ENCODE measurements at places on chromosomes 6 and 20.

DNA sequence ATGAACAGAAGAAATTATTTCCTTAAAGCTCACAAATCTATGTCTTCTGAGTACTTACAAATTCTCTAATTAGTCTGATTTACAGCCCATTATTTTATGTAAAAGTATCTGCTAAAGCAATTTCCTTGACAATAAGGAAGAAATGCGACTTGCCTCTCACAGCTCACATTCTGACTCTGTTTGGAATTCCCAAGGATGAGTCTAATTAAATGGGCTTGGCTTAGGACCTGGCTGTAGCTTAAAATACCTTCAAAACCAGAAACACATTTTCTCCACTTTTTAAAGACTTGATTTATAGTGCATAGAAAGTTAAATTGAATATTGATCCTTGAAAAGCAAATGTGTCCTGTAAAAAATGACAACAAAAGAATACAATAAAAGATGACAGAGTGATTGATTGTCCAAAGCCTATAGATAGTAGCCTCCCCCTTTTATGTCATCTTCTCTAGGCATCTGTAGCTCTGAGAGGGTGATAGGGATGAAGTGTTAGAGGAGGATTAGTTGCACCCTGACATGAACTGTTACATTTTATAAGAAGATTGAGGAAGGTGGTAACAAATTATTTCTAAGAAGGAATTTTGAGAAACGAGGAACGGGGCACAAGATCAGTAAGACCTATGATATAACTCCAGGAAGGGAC lies 118.9 kb downstream of the MACROD2 start:
- no peak for DNase-seq

DNA sequence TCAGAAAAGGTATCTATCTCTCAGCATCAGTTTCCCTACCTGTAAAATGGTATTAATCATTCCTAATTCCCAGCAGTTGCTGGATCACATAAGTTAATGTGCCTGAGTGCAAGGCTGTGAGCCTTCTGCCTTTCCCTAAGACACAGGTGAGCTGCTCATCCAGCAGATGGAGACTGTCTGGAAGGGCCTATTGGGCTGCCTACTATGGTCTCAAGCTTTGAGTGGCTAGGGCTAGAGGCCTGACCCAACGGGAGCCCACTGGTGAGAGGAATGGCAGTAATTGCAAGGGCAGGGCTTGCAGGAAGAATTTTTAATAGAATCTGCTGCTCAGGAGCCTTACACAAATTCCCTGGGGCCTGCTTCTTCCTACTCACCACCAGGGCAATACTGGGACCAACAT lies 4.3 kb downstream of the KHDC1 start:
- no peak for DNase-seq

DNA sequence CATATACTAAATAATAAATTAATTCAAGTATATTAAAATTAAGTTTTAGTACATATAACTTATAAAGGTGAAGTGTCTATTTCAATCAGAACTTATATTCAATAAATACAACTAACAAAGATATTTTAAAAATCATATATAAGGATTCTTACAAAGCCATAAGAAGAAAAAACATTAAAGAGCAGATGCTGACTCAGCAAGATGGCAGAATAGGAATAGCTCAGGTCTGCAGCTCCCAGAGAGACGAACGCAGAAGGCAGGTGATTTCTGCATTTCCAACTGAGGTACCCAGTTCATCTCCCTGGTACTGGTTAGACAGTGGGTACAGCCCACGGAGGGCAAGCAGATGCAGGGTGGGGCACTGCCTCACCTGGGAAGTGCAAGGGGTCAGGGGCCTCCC lies 811.1 kb downstream of the EYS start:
- DNase-seq = no peak

- DNase-seq = no peak
Measured at GRCh38 chr6:65221153-65221552, 485.9 kb downstream of the EYS start.

DNA sequence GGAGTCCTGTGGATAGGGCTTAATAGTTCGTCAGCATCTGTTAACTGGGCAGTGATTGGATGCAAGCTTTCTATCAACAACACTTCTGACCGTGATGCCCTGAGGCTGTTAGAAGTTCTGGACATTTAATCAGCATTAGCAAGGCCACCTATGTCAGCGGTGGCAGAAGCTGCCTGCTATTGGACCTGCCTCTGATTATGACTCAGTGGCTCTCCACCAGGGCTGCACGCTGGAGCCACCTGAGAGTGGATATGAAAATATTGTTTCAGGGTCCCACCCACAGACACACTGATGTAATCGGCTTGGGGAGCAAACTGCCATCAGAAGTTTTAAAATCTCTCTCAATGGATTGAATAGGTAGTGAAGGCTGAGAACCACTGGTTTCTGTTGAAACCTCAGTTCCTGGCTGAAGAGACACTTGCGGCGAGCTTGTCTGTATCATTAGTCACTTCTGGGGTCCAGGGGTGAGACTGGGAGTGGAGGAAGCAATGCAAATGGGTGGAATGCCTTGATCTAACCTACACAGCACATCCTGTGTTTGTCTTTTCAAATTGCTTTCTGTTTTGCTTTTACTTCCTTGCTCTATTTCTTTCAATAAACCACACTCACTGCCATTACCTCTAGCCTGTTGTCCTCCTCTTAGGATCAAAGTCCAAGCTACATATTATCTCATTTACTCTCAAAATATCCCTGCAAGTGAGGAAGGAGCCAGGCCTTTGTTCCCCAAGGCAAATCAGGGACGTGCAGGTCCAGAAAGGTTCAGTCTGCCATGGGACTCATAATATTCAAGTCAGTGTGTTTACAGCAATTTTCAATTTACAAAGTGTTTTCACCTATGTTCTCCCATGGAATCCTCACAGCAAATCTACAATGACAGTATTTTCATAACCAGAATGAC lies 4.2 kb downstream of the CLIC5 start:
- DNase-seq = no peak

GRCh38 chr6:26536571-26537159 lies 1.5 kb upstream of the HMGN4 start:
- DNase-seq = no peak

DNA sequence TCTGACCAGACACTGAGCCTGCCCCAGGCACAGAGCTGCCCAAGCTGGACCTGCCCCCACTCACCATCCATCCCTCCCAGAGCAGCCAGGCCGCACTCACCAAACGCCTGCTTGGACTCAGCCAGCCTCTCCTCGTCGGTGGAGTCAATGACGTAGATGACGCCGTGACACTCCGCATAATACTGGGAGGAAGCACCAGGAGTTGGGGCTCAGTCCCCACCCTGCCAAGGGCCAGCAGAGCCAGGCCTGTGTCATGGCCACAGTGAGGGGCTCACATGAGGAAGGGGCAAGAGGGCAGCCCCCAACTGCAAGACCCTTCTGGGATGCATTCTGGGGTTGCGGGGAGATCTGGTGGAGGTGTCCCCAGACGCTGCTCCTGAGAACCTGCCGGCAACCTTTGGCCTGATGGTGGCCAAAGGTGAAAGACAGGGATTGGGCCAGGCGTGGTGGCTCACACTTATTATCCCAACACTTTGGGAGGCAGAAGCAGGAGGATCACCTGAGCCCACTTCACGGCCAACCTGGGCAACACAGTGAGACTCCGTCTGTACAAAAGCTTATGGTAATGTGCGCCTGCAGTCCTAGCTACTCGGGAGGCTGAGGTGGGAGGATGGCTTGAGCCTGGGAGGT lies 5.6 kb downstream of the ARFRP1 start:
- no peak for DNase-seq

DNA sequence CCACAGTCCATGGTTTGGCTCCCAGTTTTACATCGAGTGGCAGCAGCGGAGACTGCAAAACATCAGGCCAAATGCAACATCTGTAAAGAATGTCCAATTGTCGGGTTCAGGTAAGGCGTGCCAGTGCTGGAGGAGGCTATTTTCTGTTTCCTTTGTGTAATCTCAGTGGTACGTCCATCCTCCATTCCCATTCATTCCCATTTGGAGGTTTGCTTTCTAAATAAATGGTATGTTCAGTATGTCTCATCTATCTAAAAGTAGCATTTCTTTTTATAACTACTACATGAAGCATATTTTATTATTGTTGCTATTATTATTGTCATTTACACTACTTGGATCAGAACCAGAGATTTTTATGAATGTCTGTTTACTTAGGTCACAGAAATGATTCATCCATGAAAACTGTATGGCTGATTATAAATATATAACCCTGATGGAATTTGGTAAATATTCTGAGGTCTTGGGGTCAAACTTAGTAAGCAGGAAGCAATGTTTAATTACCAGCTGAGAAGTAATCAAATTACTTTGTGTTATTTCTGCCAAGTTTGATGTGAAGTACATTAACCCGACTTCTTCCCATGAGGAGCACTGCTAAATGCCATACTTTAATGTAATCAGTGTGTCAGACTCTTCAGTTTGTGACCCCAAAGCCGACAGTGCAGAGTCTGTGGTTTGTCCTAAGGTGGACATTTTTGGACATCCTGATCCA lies 512.9 kb downstream of the UTRN start:
- DNase-seq = no peak

GRCh38 chr20:50368813-50369224 lies 141.4 kb upstream of the PTPN1 start:
- DNase-seq = no peak

GRCh38 chr6:128310451-128310850 lies 209.9 kb downstream of the PTPRK start:
- DNase-seq = no peak

- DNase-seq = no peak
Measured at GRCh38 chr20:215796-216195, 11.3 kb upstream of the DEFB129 start.

- no peak for DNase-seq
Measured at GRCh38 chr6:12467706-12468670, 177.8 kb downstream of the EDN1 start.

GRCh38 chr6:111068866-111069234 lies 18.5 kb upstream of the SLC16A10 start:
- DNase-seq = no peak

GRCh38 chr20:62114894-62115293 lies 7.4 kb upstream of the LSM14B start:
- no peak for DNase-seq

GRCh38 chr6:152981989-152982903 lies 595 bp downstream of the FBXO5 start:
- DNase-seq = no peak

DNA sequence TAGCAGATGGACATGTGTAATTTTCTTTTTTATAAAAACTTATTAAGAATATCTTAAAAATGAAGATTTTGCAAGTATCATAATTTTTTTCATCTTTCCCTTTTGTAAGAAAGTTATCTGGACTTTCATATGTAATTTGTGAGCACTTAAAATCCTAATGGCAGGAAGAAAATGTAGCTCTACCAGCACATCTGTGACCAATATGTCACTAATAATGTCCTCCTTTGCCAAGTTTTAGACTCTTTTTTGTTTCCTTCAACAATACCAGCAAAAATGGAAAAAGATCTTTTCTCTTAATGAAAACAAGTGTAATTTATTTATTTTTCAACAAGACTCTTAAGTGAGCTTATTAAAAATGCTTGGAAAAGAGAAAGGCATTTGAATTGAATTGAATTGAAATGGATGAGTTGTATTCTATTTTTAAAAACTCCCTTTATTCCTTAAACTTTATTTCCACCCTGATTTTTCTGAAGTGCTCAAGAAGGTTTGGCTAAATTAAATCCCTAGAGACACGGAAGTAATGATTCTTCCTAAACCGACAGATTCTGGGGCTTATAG lies 110.7 kb downstream of the KIF6 start:
- DNase-seq = no peak

GRCh38 chr6:126077810-126078776 lies 91.8 kb downstream of the TRMT11 start:
- DNase-seq = no peak

- DNase-seq = no peak
Measured at GRCh38 chr6:72861935-72862432, 240.1 kb downstream of the KCNQ5 start.

GRCh38 chr6:16436550-16436949 lies 198.2 kb downstream of the GMPR start:
- DNase-seq = no peak

- DNase-seq = no peak
Measured at GRCh38 chr6:40798069-40798770, 211.1 kb upstream of the LRFN2 start.

DNA sequence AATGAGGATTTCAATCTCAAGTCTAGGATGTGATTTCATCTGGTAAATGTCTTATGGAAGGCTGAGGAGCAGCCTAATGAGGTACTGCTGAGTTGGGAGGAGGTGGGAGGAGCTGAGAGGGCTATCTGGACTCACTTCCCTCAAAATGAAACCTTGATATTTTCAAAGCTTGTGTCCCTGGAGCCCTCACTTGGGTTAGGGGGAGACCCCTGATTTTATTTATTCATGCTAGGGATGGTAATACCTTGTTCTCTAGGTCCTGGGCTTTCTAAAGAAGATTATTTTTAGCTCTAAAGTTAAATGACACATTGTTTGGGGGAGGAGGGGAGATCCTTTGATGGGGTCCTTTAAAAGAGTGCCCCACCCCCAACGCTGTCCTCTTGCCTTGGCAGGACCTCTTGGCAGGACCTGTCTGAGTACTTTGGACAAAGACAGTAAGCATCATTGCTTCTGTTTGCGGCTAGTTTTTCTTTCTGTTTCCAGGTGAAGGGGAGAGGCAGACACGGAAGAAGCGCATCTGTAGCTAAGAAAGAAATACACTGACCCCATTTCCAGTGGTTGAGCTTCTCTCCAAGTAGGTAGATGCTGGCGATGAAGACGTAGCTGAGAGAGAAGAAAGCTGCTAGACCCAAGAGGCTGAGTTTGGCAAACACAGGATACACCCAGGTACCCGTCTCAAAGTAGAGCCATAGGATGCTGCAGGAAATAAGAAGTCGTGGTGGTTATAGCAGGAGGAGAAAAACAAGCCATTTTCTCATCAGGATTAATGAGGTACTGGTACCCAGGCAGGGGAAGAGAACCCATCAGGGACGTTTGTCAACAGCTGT lies 55.6 kb downstream of the ADTRP start:
- DNase-seq = no peak

- no peak for DNase-seq
Measured at GRCh38 chr6:107489636-107490565, at the start of gene SOBP. TSS of gene SOBP (plus strand) at chr6:107490117. CDS start at chr6:107490617, 500 bp downstream.

DNA sequence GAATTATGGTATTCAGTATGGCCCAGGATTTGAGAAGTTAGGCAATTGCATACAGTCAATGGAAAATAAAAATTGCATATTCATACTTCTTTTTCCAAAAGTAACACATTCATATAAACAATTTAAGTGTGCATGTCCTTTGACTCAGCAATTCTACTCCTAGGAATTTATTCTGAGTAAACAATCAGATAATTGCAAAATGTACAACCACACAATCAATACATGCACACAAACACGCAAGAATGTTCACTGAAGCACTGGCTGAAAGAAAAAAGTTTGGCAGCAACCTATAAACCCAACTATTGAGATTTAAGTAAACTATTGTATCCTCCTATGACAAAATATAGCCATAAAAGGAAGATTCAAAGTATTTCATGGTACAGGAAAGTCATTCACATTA lies 1.6 kb downstream of the CYP39A1 start:
- DNase-seq = no peak

- no peak for DNase-seq
Measured at GRCh38 chr6:42402184-42402583, 49.5 kb downstream of the TRERF1 start.

DNA sequence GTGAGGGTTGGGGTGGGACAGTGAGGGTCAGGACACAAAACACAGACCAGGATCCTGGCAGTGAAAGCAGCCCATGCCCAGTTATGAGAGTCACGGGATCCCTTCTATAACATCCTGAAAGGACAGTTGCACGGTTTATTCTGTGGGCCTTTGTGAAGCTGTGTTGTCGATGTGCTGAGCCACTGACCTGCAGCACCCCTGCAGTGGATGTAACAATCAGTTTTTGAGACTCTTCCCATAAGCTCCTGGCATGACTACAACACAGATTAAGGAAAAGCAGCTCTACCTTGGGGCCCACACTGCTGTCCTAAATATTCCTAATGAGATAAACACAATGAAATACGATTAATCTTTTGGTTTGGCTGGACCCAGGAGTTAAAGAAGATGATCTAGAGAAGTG lies 3.7 kb downstream of the PYGB start:
- DNase-seq = no peak
